ENCODE measurements at places on chromosomes 5 and 9.

DNA sequence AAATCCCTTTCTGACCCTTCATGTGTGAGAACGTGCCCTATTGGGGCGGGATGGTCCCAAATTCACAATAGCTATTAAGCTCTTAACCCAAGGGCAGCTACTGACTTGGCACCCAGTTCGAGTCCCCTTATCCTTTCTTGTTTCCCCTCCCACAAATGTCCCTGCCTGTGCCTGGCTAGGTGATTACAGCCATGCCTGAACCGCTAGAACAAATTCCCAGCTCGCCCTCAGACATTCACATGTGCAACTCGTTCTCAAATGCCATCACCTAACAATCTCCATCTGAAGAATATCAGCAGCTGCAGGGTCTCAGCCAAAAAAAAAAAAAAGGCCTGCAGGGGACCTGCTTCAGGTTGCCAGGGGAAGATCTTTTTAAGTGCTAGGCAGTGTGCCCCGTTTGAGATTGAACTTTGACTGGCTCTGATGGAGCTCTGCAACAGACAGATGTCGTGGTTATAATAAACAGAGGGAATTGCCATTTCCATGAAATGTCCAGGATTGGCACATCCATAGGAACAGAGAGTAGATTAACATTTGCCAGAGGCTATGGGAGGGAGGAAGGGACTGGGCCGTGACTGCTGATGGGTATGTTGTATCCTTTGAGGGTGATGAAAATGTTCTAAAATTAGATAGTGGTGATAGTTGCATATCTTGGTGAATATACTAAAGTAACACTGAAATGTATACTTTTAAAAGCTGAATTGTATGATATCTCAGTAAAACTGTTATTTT lies 347.2 kb upstream of the WWC1 start:
- DNase-seq = no peak

- DNase-seq = no peak
Observed at GRCh38 chr5:174997688-174998087, 273.3 kb downstream of the MSX2 start.

GRCh38 chr5:53508125-53508524 lies 27.7 kb downstream of the FST start:
- no peak for DNase-seq

DNA sequence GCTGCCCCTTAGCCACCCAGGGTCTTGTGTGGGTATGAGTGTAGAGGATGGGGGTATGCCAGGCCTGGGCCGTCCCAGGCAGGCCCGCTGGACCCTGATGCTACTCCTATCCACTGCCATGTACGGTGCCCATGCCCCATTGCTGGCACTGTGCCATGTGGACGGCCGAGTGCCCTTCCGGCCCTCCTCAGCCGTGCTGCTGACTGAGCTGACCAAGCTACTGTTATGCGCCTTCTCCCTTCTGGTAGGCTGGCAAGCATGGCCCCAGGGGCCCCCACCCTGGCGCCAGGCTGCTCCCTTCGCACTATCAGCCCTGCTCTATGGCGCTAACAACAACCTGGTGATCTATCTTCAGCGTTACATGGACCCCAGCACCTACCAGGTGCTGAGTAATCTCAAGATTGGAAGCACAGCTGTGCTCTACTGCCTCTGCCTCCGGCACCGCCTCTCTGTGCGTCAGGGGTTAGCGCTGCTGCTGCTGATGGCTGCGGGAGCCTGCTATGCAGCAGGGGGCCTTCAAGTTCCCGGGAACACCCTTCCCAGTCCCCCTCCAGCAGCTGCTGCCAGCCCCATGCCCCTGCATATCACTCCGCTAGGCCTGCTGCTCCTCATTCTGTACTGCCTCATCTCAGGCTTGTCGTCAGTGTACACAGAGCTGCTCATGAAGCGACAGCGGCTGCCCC lies 2.6 kb downstream of the SLC35A4 start:
- no peak for DNase-seq

- no peak for DNase-seq
Observed at GRCh38 chr9:127812936-127813675, 10.4 kb downstream of the FPGS start.

GRCh38 chr5:177468685-177469628 lies 4.5 kb downstream of the DBN1 start:
- DNase-seq = peak; percentile 68

DNA sequence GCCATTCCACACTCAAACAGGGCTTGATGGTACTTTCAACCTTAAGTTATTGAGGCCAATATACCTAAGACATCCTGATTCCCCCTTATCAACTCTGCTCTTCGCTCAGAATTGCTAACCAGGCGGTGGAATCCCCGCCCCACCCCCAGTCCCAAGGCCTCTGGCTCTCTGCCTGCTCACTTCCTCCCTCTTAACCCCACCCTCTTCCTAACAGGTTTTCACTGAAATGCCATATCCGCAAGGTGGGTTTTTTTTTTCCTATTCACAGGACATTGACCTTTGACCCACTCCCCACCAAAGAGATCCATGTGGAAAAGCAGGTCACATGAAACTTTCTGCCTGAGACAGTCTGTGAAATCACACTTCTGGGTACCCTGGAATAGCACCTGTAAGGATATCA lies 66.6 kb upstream of the IFNK start:
- DNase-seq = no peak

DNA sequence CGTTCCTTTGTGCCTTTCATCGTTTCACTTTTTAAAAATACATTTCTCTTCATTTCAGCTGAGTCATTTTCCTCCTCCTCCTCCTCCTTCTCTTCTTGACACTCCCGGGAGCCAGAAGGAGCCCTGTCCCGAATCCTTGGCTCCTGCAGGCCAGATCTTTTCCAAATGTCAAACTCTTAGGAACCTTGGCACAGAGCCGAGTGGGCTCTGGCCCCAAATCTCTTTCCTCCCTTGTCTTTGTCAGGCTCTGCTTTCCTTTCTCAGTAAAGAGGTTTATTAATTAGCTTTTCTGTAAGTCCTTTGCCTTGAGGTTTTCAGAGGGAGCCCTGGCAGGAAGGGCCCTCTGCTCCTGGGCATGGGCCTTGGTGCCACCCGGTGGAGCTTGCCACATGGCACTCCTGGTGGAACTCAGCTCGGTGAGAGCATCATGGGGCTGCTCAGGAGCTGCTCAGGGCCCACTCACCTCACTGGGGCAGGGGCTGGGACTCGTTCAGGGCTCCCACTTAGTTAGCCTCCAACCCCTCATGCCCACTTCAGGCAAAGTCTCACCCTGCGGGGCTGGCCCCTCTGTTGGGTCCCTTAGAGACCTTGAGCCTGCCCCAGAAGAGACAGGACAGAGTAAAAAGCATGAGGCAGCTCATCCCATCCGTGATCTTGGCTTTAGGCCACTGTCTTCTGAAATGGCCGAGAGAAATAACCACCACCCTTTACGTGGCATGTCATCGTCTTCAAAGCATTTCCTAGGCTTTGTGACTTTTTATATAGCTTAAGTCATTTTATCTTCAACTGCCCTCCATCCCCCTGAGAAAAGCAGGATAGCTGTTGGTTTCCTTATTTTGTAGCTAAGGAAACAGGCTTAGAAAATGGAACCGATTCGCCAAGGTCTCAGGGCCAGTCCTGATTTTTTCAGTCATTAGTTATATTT lies 17.1 kb downstream of the STC2 start:
- DNase-seq = no peak

GRCh38 chr9:35675732-35676392 lies 2.1 kb downstream of the CA9 start:
- no peak for DNase-seq

DNA sequence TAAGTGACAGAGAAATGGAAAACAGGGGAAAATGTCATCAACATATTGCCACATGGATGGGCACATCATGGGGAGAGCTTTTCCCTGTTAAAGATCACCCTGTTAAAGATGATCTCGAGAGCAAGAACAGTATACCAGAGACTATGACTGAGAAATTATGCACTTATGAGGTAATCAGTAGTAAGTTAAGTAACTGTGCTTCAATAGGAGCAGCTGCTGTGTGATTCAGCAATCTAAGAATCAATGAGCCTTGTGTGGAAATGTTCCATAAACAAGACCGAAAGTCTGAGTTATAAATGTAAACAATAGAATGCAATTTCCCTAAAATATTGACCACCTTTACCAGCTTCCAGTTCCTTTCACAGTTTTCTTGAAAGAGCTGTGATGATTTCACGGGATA lies 582.3 kb downstream of the CAAP1 start:
- peak; percentile 37 for DNase-seq

- DNase-seq = peak; percentile 23
Observed at GRCh38 chr5:80926979-80927656, 33.0 kb upstream of the RASGRF2 start.

GRCh38 chr5:92041206-92041605 lies 658.1 kb upstream of the ARRDC3 start:
- DNase-seq = no peak

DNA sequence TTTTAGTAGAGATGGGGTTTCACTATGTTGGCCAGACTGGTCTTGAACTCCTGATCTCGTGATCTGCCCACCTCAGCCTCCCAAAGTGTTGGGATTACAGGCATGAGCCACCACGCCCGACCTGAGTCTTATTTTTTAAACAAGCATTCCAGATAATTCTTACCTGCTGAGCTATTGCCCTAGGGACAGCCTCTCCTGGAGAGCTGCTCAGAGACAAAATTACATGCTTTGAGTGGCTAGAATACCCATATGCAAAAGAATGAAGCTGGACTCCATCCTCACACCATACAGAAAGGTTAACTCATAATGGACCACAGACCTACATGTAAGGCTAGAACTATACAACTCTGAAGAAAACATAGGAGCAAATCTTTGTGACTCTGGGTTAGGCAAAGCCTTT lies 41.6 kb downstream of the GTF3C4 start:
- DNase-seq = no peak

DNA sequence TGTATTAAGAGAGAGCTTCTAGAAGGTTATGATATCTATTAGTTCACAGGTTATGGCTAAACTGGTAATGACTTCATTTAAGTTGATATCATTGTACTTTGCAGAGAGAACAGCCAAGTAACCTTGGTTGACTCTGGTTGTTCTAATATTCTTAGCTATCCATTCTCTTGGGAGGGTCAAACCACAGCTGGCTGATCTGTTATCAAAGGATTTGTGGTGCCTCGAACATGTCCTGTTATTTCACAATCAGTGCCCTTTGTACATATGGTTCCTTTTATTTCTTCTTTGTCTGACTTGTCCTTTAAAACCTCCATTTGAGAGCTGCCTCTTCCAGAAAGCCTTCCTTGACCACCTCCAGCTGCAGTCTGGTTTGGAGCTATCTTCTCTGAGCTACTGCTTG lies 61.7 kb downstream of the PDE8B start:
- peak; percentile 47 for DNase-seq

GRCh38 chr5:140424135-140424534 lies 22.5 kb downstream of the ANKHD1 start:
- DNase-seq = peak; percentile 17

DNA sequence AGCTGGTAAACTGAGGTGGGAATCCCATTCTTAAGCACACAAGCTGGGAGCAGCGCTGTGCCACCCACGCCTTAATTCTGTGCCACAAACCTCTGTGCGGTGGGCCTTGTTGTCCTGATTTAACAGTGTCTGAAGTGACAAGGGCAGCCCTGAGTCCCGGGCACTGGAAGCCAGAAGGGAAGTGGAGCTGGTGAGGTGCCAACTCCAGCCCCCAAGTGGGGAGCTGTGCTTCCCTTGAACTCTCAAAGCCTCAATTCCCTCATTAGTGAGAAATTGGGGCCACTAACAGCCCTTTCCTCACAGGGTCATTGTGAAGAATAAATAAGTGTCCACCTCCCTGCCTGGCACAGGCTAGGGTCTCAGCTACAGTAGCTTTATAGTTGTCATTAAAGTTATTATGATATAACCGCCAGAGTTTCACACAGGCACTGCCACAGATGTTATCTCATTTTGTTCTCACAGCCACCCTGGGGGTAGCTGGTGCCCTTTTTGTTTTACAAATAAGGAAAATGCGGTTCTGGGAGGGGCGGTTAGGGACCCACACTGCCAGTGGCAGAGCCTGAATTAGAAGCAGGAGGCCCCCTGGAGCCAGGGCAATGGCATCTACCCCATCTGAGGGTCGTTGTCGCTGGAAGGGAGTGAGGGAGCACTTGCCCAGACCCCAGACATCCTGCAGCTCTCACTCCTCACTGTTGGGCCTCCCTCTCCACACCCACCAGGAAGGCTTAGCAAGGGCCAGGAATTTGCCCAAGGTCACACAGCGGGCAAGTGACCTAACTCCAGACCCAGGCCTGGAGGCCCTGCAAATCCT lies 2.1 kb upstream of the TLX3 start:
- no peak for DNase-seq

GRCh38 chr9:97694769-97695168 lies 2.4 kb downstream of the XPA start:
- DNase-seq = no peak

DNA sequence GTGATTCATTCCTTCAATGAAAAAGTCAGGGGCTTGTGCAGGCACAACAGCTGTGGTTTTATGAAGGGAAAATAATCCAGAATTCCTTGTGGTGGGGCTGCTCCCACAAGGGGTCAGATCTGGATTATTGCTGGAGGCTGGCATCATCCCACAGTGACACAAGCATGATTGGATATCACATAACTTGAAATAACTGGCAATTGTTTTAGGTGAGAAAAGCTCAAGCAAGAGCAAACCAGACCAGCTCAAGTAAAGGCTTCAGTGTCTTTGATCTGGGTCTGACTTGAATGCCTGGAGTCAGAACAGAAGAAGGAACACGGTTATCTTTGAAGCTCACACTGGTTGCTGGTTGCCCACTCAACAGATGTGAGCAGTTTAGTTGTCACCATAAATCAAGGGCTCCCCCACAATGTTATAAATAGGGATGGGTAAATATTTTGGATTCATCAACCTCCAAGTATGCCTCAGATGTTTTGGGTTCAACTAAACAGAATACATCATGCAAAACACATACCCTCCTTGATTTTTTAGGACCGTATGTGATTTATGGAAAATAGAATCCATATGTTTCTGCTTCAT lies 3.1 kb upstream of the ZNF474 start:
- peak; percentile 73 for DNase-seq

- peak; percentile 56 for DNase-seq
Observed at GRCh38 chr9:91758491-91758981, 191.5 kb downstream of the ROR2 start.

DNA sequence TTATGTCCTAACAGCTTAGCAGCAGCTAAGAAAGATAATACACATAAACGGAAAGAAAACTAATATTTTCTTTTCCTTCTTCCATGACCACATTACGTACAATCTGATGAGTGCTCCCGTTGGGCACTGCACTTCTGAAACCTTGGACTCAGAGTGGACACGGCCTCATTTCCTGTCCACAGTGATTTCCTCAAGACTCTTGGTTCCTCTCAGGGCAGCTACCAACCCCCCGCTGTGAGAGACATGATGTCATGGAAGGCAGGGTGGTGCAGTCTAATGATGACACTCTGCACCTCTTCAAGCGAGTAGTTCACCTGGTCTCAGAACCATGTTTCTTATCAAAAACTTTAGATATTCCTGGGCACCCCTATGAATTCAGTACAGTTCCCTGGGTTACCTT lies 68.7 kb upstream of the CTSL start:
- peak; percentile 57 for DNase-seq

Measured in amniotic epithelial cell (primary cell).